ENCODE measurements at places on chromosomes 5 and 9. TPM values are rescaled to one million over a fixed set of nuclear protein-coding genes. Genes with fewer than 3 reads are reported as not detected.

Gene PCDH1
- 0.54 TPM for polyA plus RNA-seq

GRCh38 chr5:175658299-175659145, 651 bp downstream of the HRH2 start:
- DNase-seq: peak; percentile 28

DNA sequence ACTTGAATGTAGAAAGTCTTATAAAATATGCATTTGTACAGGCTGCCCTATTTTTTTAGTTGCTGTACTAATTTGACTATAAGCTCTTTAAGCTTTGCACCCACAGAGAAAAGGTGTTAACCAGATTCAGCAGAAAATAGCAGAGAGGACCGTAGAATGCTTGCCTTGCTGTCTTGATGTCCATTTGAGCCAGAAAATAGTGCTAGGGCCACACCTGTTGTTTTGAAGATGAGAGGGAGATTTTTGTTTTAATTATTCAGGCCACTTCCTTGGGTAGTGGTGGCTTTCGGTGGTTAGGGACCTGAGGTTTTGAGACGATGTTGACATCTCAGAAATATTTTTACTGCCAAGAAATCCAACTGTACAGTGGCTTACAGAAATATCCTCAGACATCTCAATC, 196.0 kb downstream of the SPATA31D1 start:
- DNase-seq: no peak

- DNase-seq: no peak
These were observed 16.7 kb upstream of the CD74 start for GRCh38 chr5:150429410-150429873.
